PC-3 (cell line): ENCODE measurements at places on chromosomes 5 and 9. TPM values are rescaled to one million over a fixed set of nuclear protein-coding genes. Genes with fewer than 3 reads are reported as not detected.

DNA sequence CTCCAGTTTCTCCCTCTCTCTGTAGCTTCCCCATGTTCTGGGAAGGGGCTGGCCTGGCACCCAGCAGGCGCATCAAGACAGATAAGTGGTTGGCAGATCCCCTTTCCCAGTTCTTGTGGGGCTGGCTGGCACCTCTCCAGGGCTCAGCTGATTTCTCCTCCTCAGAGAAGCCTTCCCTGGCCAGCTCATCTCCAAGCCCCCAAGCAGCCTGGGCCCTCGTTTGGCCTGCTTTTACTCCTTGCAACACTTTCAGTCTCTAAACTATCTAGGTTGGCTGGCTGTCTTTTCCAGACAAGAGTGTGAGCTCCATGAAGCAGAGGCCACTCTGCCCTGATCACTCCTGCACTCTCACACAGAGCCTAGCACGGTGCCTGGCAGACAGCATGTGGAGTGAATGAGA is 13.5 kb downstream of the MACROH2A1 start:
- H3K27ac ChIP-seq, result no peak overlapping the region
- DNase-seq, result no peak
- peaks cover 63% of the 10 kb centered on the region for H3K36me3 ChIP-seq
- no peaks in the 10 kb centered on the region for H3K27me3 ChIP-seq
- H3K4me1 ChIP-seq, result peaks cover 21% of the 10 kb centered on the region

ORM2 gene
- not detected in 2 replicates for total RNA-seq

MFAP3 gene
- total RNA-seq, result 17.7 and 21.1 TPM in 2 replicates

TRIM7 gene
- 28.1 and 44.1 TPM in 2 replicates for total RNA-seq

DNA sequence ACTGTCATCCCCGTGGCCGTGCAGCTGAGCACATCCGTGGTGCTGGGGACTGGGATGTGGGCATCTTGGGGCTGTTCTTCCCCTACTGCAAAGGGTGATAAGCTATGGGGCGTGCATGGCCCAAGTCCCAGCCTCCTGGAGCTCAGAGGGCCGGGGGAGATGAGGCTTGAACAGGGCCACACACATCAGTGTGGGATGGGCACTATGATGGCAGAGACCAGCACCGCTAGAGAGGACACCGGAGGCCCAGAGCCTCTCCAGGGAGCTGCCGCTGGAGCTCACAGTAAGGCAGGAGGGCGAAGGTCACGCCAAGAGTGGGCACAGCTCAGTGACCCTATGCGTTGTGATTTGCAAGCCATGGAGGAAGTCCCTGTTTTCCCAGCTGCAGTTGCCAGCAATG is 63.5 kb downstream of the OLFM1 start:
- DNase-seq, result no peak
- peaks cover 14% of the 10 kb centered on the region; the same call in 1 of the 2 replicates for H3K27me3 ChIP-seq
- H3K36me3 ChIP-seq, result no peaks in the 10 kb centered on the region
- H3K27ac ChIP-seq, result no peak overlapping the region
- no peak overlapping the region for H3K4me3 ChIP-seq

DNA sequence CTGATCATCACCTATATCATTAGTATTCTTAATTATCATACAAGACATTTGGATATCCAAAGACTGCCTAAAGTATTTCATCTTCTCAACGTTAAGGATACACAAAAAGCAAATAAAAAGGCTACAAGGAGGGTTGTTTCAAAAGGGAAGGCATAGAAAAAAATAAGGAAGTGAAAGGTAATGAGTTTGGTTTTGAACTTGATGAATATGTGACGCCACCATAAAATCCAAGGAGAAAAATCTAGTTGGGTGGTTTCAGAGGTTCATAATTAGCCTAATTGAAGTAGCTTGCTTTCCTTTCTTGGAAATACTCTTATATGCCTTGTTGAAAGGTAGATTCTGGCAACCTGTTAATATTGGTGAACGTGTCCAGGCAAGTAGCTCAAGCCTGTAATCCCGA is 96.1 kb upstream of the SGCD start:
- no peaks in the 10 kb centered on the region for H3K4me1 ChIP-seq
- H3K27me3 ChIP-seq, result no peaks in the 10 kb centered on the region
- no peaks in the 10 kb centered on the region for H3K36me3 ChIP-seq

PCDHGA7 gene
- total RNA-seq, result 0.51 and 0.75 TPM in 2 replicates

GRCh38 chr5:107067395-107067794 is 603.3 kb downstream of the EFNA5 start:
- H3K36me3 ChIP-seq, result no peaks in the 10 kb centered on the region
- DNase-seq, result no peak
- no peak overlapping the region for H3K4me3 ChIP-seq
- no peaks in the 10 kb centered on the region for H3K27me3 ChIP-seq
- H3K27ac ChIP-seq, result no peak overlapping the region

RGS7BP gene
- 1.2 and 2.1 TPM in 2 replicates for total RNA-seq

CDC25C gene
- total RNA-seq, result 13.8 and 14.7 TPM in 2 replicates

DNA sequence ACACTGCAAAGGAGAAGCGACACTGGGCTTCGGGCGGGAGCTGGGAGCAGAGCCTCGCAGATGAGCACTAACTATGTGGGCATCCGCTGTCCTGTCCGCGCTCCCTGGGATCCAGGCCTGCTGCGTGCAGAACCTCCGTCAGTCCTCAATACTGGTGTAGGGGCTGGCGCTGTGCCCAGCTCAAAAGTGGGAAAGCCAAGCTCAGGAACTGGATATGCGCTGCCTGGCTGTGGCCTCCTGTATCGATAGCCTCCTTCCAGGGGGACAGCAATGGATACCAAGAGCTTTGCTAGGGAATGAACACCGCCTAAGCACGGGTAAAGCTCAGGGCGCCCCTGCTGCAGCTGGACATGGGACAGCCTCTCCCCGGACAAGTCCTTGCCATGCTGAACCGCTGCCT is 270.4 kb downstream of the NSG2 start:
- no peaks in the 10 kb centered on the region for H3K36me3 ChIP-seq
- peaks cover 47% of the 10 kb centered on the region for H3K27me3 ChIP-seq
- no peak for DNase-seq
- no peak overlapping the region for H3K27ac ChIP-seq

DNA sequence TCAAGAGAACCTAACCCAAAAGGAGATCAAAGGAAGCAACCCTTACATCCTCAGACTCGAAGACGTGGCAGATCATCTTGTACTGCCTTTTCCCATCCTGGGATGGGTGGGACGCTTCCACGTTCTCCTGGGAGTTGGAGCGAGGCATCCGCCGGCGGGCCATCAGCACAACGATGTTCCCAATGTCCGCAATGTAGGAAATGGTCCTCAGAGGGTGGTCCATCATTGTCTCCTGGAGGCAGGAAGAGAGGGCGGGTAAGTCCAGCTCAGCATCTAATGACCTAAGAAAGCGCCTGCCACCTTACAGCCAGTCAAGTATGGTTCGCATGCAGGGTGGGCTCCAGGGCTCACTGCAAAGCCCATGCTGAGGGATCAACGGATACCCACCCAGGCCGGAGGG is 131.2 kb downstream of the ENTREP1 start:
- H3K4me3 ChIP-seq, result no peak overlapping the region
- no peak for DNase-seq
- H3K27ac ChIP-seq, result no peak overlapping the region
- no peaks in the 10 kb centered on the region for H3K36me3 ChIP-seq
- peaks cover 42% of the 10 kb centered on the region for H3K27me3 ChIP-seq
- no peaks in the 10 kb centered on the region for H3K4me1 ChIP-seq

DNA sequence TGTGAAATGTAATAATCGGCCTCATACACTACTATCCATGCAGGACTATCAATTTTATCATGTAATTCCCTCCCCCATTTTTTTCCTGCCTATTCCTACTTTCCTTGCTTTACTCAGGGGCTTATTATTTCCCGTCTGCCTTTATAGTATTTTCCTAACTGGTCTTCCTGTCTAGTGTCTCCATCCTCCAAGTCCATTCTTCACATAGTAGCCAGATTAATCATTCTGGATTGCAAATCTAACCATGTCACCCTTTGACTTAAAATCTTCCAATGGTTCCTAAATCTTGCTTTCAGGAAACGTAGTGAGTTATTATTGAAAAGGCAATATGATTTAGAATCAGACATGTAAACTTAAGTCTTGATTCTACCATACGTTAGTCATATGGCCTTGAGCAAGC is 307.4 kb upstream of the HAPLN1 start:
- H3K36me3 ChIP-seq, result no peaks in the 10 kb centered on the region
- H3K27me3 ChIP-seq, result no peaks in the 10 kb centered on the region
- no peak overlapping the region for H3K27ac ChIP-seq
- no peak overlapping the region for H3K4me3 ChIP-seq
- H3K4me1 ChIP-seq, result peaks cover 19% of the 10 kb centered on the region

- H3K27me3 ChIP-seq, result no peaks in the 10 kb centered on the region
- no peak overlapping the region for H3K27ac ChIP-seq
- H3K4me1 ChIP-seq, result peaks cover 8% of the 10 kb centered on the region
- DNase-seq, result peak; percentile 44
- H3K36me3 ChIP-seq, result no peaks in the 10 kb centered on the region
Measured at GRCh38 chr9:37100327-37100726, 20.0 kb upstream of the ZCCHC7 start.

ASPN gene
- total RNA-seq, result not detected in 2 replicates

FABP6 gene
- total RNA-seq, result 2.0 TPM in 1 of 2 replicates, not detected in the other

AKNA gene
- 7.6 and 9.1 TPM in 2 replicates for total RNA-seq

GRCh38 chr5:59620535-59621212 is 272.9 kb downstream of the PDE4D start:
- no peak for DNase-seq
- no peak overlapping the region for H3K4me3 ChIP-seq
- peaks cover 10% of the 10 kb centered on the region; the same call in 1 of the 2 replicates for H3K4me1 ChIP-seq
- no peak overlapping the region for H3K27ac ChIP-seq
- no peaks in the 10 kb centered on the region for H3K27me3 ChIP-seq

- no peak overlapping the region for H3K27ac ChIP-seq
- H3K4me3 ChIP-seq, result no peak overlapping the region
- no peaks in the 10 kb centered on the region for H3K27me3 ChIP-seq
- H3K4me1 ChIP-seq, result peaks cover 15% of the 10 kb centered on the region
Measured at GRCh38 chr5:75664979-75665378, 52.3 kb downstream of the POC5 start.

GRCh38 chr5:77168161-77168878 is 42.2 kb upstream of the PDE8B start:
- no peaks in the 10 kb centered on the region for H3K36me3 ChIP-seq
- peaks cover 27% of the 10 kb centered on the region for H3K4me1 ChIP-seq
- H3K27me3 ChIP-seq, result no peaks in the 10 kb centered on the region
- DNase-seq, result peak; percentile 30

SOX30 gene
- 0.51 TPM in 1 of 2 replicates, not detected in the other for total RNA-seq

GRCh38 chr5:55620009-55620765 is 85.4 kb upstream of the PLPP1 start:
- H3K27me3 ChIP-seq, result no peaks in the 10 kb centered on the region
- no peaks in the 10 kb centered on the region for H3K4me1 ChIP-seq
- no peak overlapping the region for H3K4me3 ChIP-seq
- no peak overlapping the region for H3K27ac ChIP-seq
- peak; percentile 6 for DNase-seq

PCDHB6 gene
- total RNA-seq, result not detected in 2 replicates

CDKN2B gene
- total RNA-seq, result 32.2 and 32.7 TPM in 2 replicates

DNA sequence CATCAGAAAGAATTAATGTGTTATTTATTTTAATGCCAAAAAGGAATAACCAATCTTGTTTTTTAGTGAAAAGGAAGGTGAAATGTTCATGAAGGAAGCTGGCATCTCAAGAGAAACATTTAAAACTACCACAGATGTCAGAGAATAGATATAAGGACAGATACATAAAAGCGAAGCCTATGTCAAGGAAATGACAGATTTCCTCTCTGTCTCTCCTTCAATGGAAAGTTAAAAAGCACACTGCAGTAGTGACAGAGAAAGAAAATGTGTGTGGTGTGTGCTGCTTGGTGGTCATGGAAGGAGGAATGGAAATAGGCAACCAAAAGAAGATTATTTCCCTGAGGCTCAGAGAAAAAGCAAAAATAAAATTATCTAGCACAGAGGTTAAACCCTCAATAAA is 9.2 kb downstream of the WNT8A start:
- no peaks in the 10 kb centered on the region for H3K36me3 ChIP-seq
- no peak overlapping the region for H3K27ac ChIP-seq
- H3K4me3 ChIP-seq, result no peak overlapping the region
- H3K4me1 ChIP-seq, result no peaks in the 10 kb centered on the region
- no peak for DNase-seq

CCDC152 gene
- total RNA-seq, result not detected in 2 replicates

FKTN gene
- 9.0 and 9.2 TPM in 2 replicates for total RNA-seq

CCNJL gene
- 7.7 and 9.3 TPM in 2 replicates for total RNA-seq

DNA sequence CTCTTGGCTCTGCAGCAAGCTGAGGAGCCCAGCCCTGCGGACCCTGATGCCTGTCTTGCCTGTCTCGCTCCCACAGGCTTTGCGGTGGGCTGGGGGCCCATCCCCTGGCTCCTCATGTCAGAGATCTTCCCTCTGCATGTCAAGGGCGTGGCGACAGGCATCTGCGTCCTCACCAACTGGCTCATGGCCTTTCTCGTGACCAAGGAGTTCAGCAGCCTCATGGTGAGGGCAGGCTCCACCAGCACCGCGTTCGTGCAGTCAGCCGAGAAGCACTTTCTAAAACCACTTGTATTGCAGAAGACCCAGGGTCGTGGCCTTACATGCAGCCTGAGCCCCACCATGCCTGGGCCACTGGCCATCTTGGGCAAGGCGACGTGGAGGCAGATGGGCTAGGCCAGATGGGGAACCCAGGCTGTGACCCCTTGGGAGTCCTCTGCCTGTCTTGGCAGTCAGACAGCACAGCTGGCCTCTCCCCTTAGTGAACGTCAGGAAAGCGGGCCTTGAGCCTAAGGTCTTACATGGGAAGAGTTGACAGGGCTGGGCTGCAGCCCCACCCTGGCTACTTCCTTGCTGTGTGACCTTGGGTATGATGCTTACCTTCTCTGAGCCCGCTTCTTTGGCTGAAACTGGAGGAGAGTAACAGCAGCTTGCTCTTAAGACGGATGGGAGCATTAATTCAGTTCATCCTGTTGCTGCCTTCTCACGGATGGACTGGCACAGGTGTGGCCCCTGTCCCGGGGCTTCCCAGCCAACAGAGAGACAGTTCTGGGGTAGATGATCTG is 8.6 kb downstream of the SLC2A8 start:
- H3K4me1 ChIP-seq, result no peaks in the 10 kb centered on the region
- H3K27me3 ChIP-seq, result no peaks in the 10 kb centered on the region
- H3K27ac ChIP-seq, result no peak overlapping the region
- H3K4me3 ChIP-seq, result no peak overlapping the region

DNA sequence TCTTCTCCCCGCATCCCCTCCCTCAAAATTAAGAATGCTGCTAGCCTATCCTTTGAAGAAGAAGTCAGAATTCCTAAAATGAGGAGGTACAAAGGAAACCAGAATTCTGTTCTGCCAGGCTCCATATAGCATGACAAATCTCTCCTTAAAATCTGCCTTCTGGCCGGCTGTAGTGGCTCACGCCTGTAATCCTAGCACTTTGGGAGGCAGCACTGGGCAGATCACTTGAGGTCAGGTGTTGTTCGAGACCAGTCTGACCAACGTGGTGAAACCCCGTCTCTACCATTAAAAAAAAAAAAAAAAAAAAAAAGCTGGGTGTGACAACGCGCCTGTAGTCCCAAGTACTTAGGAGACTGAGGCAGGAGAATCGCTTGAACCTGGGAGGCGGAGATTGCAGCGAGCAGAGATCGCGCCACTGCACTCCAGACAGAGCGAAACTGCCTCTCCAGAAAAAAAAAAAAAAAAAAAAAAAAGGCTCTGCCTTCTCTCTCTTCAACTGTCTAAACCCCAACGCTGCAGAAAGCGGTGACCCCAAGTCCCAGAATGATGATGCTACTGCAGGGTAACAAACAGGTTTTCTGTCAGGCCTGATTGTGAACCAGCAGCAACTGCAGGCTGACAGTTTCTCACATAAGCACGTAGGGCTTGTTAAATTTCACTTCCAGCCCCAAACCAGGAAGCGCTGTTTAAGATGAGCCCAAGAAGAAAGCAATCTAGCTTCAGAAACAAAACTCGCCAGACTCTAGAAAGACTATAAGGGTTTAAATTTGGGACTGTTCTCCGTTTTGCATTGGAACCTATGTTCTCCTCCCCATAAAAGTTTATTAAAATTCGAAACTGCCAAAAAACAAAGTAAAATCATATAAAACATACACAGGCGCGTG is 963 bp upstream of the CAST start:
- H3K27ac ChIP-seq, result peak overlapping the region; percentile 96
- H3K4me3 ChIP-seq, result peak overlapping the region; percentile 94
- H3K4me1 ChIP-seq, result peaks cover 61% of the 10 kb centered on the region
